ELF-1 (cell line): ENCODE measurements at places on chromosomes 3 and 15.

DNA sequence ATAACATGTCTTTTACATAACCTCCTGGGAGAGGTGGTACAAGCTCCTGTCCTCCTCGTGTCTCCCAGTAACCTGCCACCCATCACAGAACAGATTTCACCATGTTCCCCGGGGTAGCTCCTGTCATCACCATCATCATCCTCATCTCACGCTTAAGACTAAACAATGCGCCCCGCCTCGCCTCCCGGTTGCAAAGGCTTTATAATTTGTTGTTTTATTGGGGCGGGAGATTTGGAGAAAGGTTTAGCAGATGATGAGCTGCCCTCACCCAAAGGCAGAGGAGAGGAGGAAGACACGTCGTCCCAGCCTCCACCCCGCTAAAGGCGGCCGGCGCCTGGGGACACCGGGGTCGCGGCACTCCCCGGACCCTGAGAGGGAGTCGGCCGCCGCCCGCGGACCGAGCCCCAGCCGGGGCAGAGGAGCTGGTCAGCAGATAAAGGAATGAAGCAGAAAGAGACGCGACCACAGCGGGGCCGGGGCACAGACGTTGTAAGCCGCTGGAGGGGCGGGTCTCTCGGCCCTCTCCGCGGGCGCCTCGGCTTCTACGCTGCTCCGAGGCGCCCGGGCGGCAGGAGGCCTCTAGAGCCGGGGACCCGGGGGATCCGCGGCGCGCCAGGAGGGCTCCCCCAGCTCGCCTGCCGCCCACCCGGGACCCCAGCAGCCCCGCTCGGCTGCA is 589 bp downstream of the HERC1 start:
- peak; percentile 58 for DNase-seq

- DNase-seq, result no peak
Measured at GRCh38 chr15:90763366-90764099, 46.4 kb downstream of the BLM start.

GRCh38 chr15:84973492-84974460 is 7.9 kb upstream of the PDE8A start:
- no peak for DNase-seq

- no peak for DNase-seq
Measured at GRCh38 chr3:47782446-47783308, 984 bp upstream of the SMARCC1 start.

- peak; percentile 50 for DNase-seq
Measured at GRCh38 chr3:14616606-14617507, 34.7 kb upstream of the CCDC174 start.
